ENCODE measurements at places on chromosomes 6 and 20.

DNA sequence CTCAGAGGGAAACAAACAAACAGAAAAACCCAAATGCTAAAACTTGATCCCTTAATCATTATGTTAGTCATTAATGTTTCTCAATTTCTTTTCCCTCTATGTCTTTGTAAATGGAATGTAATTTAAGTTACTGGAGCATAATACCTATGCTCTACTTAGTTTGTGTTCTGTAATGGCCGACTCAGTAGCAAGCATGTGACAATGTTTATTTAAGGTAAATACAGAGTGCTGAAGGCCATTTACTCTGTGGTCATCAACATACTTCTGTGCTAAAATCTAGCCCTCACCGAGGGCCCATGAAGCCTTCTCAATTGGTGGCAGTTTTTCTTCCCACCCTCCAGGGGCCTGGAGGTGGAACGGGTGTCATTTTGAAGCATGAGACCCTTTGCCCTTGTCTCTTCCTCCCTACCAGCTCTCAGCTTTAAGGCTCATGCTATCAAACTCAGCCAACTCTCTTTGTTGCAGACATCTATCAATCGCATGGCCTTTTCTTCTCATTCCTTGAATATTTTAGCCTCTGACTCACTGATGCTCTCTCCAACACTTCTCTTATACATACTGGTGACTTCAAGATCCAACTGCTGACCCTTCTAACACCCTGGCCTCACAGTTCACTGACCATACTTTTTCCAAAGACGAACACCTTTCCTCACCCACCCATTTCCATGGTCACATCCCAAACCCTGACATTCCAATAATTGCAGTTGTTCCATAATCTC lies 48.2 kb downstream of the STX7 start:
- no peak for DNase-seq

- DNase-seq, result no peak
These were observed 9.4 kb upstream of the SRC start for GRCh38 chr20:37336369-37337207.

DNA sequence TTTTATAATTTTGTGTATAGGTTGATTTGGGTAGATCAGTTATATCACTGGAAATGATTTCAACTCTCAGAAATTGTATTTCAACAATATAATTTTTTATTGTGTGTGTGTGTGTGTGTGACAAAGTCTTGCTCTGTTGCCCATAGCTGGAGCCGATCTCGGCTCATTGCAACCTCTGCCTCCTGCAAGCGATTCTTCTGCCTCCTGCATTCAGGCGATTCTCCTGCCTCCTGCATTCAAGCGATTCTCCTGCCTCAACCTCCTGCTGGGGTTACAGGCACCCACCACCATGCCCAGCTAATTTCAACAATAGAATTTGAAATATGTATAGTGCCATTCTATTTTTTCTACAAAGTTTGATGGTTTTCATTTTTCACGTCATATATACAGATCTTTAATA lies 24.1 kb downstream of the AFDN start:
- DNase-seq, result no peak

DNA sequence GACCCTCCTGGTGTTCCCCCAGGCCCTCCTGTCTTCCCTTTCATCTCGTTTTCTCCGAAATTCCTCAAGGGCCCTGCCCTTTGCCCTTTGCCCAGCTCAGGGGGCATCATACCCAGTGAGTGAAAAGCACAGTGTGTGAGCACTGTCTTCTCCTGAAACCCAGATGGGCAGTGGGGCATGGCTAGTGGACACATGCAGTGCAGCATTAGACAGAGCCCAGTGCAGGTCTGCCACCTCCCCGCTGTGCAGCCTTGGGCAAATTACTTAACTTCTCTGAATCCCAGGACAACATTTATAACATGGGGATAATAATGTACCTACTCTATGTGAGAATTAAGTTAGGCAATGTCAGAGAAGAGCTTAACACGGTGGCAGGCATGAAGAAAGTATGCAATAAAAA lies 1.3 kb downstream of the PRND start:
- no peak for DNase-seq

GRCh38 chr6:159067334-159067733 lies 22.5 kb upstream of the TAGAP start:
- DNase-seq, result no peak

GRCh38 chr6:81130969-81131368 lies 621.5 kb downstream of the TENT5A start:
- DNase-seq, result no peak

- DNase-seq, result no peak
These were observed 957 bp upstream of the VEGFA start for GRCh38 chr6:43768983-43769525.

- DNase-seq, result no peak
These were observed 84.0 kb upstream of the SLC22A16 start for GRCh38 chr6:110560239-110561007.

GRCh38 chr6:158077676-158078075 lies 90.4 kb downstream of the SERAC1 start:
- DNase-seq, result no peak

GRCh38 chr6:42333612-42334011 lies 116.0 kb upstream of the MRPS10 start:
- no peak for DNase-seq

- no peak for DNase-seq
These were observed 56.9 kb upstream of the FOXP4 start for GRCh38 chr6:41489120-41489851.

- no peak for DNase-seq
These were observed 174.8 kb upstream of the SUPT3H start for GRCh38 chr6:45552536-45552935.

DNA sequence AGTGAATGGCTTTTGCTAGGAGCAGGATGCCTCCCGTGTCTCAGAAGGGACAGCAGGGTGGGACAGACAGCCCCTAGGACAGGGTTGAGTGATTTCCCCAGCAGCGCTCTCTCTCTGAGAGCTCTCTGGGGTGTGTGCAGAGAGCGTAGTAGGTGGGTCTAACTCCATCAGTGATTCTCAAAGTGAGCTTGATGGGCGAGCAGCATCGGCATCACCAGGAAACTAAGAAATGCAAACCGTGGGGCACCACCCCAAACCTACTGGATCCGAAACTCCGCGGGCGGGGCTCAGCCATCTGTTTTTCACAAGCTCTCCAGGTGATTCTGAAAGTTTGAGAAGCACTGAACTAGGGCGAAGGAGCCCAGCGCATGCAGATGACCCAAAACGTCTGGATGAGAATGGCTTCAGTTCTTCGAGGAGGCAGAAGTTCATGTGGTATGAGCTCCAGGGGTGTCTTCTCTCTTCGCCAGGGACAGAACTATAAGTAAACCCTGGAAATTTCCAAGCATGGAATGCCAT lies 119.6 kb upstream of the RNF24 start:
- no peak for DNase-seq

DNA sequence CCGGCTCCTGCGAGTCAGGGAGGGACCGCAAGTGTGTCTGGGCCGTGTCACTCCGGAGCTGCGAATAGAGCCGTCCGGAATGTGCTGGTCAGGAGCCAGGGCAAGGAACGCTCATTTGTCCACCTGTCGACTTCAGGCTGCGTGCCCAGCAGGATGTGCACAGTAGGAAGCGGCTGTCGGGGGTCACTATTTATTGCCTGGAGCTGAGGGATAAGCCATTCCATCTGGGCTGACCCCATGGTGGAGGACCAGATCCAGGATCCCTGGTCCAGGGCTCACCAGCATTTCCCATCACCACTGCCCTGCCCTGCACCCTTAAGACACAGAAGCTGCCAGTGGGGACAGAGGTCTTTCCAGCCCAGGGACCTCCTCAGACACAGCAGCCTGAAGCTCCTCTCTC lies 14.7 kb downstream of the NTSR1 start:
- DNase-seq, result no peak

DNA sequence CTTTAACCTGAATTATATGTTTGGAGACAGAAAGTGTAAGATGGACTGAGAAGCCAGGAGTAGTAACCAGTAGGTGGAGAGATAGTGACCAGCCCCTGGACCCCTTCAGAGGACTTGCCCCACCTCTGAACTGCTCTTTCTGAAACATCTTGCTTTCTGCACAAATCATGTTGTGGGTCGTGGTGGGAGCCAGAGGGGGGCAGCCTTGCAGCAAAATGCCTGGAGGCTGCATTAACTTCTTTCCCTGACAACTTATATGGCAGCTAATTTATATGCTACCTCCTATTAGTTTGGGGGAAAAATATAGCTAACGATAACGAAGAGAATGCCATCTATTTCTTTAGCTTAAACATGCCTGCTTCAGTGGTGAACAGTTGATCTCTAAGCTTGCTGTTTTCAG lies 859.8 kb downstream of the MAFB start:
- DNase-seq, result no peak

DNA sequence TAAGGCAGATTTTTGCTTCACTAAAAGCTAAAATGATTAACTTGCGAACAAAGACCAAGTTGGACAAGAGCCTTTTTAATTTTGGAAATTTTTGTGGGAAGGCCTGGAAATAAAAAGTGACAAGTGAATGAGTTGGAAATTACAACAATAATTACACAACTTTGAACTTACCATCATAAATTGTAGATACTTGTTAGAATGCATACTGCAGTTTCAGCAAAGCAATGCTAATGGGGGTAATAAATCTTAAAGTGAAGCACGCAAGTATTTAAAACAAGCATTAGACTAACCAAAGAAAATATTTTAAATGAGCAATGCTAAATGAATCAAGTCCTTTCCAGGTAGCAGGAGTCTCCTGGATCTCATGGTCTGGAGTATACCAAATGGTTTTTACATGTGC lies 83.2 kb upstream of the EYA4 start:
- DNase-seq, result no peak

GRCh38 chr6:157813191-157813590 lies 9.9 kb upstream of the SNX9 start:
- no peak for DNase-seq

DNA sequence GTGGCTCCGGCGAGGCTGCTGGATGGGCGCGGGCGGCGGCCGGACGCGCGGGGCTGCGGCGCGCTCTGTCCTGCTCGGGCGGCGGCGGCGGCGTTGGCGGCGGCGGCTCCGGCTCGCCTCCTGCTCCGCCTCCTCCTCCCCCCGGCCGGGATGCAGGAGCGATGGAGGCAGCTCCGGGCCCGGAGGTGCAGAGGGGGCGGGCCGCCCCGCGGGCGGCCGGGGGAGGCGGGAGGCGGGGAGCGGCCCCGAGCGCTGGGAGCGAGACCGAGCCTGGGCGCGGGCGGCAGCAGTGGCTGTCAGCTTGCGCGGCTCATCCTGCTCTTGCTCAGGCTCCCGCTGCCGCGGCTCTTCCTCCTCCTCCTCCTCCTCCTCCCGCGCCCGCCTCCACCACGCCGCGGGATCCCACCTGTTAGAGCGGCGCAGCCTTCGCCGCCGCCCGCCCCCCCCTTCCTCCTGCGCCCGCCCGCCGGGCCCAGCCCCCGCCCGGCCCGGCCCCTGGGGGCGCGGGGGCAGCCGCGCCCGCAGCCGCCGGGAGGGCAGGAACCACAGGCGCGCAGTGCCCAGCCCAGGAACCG lies at the start of gene NOL4L:
TSS of gene NOL4L (minus strand) at position 323 of the 575 bp plus-strand sequence. CDS start 443 bp downstream, outside the sequence.
- DNase-seq, result peak; percentile 44

- DNase-seq, result no peak
These were observed 103.4 kb downstream of the MRPL14 start for GRCh38 chr6:44023586-44024454.

DNA sequence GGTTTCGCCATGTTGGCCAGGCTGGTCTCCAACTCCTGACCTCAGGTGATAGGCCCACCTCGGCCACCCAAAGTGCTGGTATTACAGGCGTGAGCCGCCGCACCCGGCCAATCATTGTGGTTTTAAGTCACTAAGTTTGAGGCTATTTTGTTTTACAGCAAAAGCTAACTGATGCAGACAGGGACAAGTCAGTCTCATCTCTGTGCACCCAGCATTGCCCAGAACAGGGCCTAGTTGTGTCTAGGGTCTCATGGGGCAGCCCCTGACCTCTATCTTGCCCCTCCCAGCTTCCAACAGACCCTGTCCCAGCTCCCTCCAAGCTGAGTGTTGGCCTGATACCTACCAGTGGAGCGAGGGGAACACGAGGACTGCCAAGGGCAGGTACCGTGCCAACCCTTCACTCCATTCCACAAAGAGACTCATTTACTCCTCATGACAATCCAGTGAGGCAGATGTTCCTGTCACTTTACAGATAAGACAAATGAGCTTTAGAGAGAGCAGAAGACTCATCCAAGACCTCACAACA lies 8.9 kb upstream of the RBCK1 start:
- DNase-seq, result no peak

- DNase-seq, result no peak
These were observed 10.3 kb downstream of the SCRT2 start for GRCh38 chr20:665276-665675.

DNA sequence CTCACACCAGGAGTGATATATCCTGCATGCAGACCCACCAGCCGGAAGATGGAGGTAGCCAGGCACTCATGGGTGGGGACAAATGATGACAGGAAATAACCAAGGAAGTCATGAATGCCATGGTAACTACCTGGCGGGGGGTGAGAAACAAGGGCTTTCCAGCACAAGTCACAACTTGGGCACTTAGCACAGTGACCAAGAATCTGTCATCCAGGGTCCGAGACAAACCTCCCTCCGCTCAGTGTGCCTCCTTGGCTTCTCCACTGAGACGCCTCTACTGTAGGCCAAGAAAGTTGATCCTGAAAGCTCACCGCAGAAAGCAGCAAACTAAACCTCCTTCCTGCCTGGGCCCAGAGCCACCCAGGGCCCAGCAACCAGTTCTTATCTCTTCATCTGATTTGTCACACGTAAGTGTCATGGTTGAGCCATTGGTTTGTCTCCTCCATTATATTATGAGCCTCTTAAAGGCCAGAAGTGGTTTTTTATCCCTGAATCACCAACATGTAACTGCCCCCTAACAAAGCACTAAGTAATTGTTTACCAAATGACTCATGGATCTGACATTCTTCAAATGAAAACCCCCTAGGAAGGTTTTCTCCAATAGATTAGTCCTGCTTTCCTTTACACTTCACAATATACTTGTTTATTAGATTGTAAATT lies 84.3 kb upstream of the TAB2 start:
- no peak for DNase-seq

DNA sequence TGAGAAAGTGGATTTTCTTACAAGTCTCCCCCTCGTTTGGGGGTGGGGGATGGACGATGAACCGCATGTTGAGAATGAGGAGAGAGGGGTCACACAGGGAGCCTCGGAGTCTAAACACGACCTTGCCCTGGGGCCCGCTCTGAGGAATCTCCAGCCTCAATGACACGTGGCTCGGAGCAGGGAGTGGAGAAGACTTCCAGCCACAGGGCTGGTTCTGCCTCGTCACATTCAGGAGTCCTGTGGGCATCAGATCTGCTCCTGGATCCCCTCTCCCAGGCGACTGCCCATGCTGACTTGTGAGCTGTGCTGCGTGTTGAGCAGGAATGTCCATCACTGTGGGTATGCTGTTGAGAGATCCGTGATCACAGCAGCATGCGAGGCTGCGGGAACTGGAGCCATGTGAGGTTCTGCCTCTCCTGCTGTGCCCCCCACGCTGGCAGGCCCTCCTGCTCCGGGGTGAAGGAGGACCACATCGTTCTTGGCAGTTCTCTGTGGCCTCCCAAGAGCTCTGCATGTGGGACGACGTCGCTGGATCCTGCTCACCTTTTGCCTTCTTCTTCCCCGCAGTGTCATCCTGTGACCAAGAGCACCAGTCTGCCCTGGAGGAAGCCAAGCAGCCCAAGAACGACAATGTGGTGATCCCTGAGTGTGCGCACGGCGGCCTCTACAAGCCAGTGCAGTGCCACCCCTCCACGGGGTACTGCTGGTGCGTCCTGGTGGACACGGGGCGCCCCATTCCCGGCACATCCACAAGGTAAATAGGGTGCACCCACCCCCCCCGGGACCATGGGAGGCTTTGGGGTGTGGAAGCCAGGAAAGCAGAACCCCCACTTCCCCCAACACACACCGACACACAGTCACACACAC lies 157.5 kb downstream of the SMOC2 start:
- DNase-seq, result no peak

GRCh38 chr6:85459224-85459901 lies 9.5 kb downstream of the NT5E start:
- DNase-seq, result no peak
